ENCODE measurements at places on chromosomes 5 and 9. TPM values are rescaled to one million over a fixed set of nuclear protein-coding genes. Genes with fewer than 3 reads are reported as not detected.
A peak's percentile ranks its signal among the peaks of the same experiment; 100 is the strongest.

GRCh38 chr9:132409828-132410528, at the start of gene CFAP77:
CFAP77 (plus strand) TSS chr9:132410211; CDS start chr9:132410272, 61 bp downstream.
- peak; percentile 79 for DNase-seq
- H3K4me3 ChIP-seq: peak within 1 kb of the TSS; percentile 60
- peaks cover 1% of the 10 kb centered on the region for H3K27me3 ChIP-seq
- H3K36me3 ChIP-seq: no peaks in the 10 kb centered on the region

DNA sequence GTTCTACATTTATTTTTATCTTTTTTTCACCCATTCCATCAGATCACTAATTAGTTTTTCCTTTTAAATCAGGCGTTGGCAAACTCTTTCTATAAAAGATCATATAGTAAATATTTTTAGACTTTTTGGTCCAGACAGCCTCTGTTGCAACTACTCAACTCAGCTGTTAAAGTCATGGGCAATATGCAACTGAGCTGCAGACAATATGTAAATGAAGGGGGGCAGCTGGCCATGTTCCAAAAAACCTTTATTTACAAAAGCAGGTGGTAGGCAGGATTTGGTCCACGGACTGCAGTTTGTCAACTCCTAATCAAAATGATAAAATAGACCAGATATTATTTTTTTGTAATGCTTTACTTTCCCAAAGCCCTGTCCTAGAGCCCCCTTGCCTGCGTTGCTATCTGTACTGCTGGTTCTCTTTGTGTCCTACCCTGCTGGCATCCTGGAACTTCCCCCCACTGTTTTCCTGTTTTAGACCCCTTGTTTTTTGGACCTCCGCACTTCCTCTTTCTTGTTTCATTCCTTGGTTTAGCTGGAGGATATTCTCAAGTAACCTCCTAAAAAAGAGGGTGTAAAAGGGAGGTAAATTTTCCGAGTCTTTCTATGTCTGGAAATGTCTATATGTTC, 24.7 kb upstream of the TNFSF8 start:
- no peaks in the 10 kb centered on the region for H3K27me3 ChIP-seq
- H3K36me3 ChIP-seq: no peaks in the 10 kb centered on the region
- DNase-seq: no peak

DNA sequence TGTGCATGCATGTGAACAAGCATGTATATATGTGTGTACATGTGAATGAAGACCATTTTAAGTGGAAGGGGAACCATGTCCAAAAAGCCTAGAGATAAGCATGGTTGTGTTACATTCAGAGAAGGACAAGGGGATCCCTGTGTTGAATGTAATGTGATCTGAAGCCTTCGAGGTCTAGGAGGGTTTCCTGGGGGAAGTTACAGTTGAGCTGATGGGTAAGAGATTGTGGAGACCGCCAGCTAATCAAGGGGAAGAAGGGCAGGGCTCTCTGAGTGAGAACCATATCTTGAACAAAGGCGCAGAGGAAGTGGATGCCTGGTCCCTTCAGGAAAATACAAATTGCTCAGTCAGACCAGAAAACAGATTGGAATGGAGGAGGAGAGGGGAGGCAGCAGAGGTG, 45.5 kb upstream of the TNFSF15 start:
- no peak for DNase-seq
- H3K36me3 ChIP-seq: no peaks in the 10 kb centered on the region
- H3K4me1 ChIP-seq: no peaks in the 10 kb centered on the region
- H3K4me3 ChIP-seq: no peak overlapping the region
- H3K27ac ChIP-seq: no peak overlapping the region

DNA sequence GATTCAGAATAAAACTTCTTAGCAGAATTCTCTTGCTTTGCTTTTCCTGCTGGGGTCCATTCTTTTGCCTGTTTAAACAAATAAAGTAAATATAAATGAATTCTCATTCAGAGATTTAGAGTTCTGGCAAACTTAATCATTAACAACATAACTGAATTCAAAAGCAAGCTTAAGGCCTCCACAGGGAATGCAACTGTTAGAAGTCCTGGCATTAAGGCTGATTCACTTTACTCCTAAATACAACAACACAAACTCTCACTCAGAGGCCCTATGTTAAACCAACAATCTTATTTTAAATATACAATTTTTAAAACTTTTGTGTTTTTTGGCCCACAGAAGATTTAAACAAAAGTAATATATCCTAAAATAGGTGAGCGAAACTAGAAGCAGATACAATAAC, 178.3 kb downstream of the AP3B1 start:
- no peaks in the 10 kb centered on the region for H3K36me3 ChIP-seq
- H3K27ac ChIP-seq: no peak overlapping the region
- no peak overlapping the region for H3K4me3 ChIP-seq
- DNase-seq: no peak
- no peaks in the 10 kb centered on the region for H3K4me1 ChIP-seq

DNA sequence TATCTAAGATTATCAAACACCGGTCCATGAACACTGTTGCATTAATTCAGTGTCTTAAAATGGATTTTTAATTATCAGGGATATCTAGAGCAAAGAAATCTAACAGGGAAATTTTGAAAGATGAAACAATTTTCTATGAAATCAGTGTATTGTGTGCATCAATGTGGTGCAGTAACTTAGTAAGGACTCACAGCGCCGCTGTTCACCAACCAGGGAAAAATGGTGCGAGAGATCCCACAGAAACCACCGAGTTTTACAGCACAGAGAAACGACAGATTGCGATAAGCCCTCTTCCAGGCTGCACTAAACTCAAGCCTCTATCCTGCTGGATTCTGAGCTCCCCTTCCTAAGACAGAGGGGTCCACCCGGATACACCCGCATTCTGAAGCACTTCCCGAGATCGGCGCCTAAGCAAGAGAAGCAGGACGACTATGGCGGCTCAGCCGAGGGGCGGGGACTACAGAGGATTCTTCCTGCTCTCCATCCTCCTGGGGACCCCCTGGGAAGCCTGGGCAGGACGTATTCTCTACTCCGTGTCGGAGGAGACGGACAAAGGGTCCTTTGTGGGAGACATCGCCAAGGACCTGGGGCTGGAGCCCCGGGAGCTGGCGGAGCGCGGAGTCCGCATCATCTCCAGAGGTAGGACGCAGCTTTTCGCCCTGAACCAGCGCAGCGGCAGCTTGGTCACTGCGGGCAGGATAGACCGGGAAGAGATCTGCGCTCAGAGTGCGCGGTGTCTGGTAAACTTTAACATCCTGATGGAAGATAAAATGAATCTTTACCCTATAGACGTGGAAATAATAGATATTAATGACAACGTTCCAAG, at the start of gene PCDHGA7:
PCDHGA7 (plus strand) TSS at position 274 of the 826 bp plus-strand sequence; CDS start at position 432, 158 bp downstream.
- H3K27ac ChIP-seq: no peak within 1 kb of the TSS
- no peaks in the 10 kb centered on the region for H3K36me3 ChIP-seq
- H3K27me3 ChIP-seq: no peaks in the 10 kb centered on the region
- DNase-seq: no peak

DNA sequence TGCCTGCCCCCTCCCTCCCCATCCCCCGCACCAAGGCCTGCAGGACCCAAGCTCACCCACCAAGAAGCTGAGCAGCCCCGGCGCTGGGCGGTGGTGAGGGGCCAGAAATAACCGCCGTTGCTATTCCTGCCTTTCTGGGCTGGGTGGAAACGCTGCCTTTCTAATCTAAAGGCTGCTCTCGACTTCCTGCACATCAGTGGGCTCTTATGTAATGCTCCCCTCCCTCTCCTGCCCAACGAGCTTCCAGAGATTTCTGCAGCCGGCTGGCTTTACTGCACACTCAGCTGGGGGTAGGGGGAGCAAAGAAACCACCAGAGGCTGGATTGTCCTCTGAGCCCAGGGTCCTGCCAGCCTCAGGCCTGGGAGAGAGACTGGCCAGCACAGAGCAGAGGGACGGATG, 6.9 kb upstream of the EGR1 start:
- no peak overlapping the region for H3K4me3 ChIP-seq
- no peaks in the 10 kb centered on the region for H3K27me3 ChIP-seq
- H3K36me3 ChIP-seq: no peaks in the 10 kb centered on the region
- peaks cover 7% of the 10 kb centered on the region for H3K4me1 ChIP-seq
- no peak overlapping the region for H3K27ac ChIP-seq

DNA sequence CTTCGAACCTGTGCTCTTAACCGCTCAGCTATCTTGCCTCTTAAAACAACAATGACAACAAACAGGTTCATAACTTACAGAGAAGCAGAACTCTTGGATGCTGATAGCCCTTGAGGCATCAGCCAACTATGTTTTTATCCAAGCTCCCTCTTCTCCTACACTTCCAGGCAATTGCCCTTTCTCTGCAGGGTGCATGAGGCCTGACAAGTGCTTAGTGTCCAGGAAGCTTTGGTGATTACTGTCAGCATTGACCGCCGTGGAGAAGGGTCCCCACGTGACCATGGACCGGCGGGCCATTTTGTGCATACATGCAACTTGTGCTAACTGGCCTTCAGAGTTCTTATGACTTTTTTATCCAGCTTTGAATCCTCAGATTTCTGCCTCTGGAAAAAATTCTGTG, 71.2 kb downstream of the ADCY2 start:
- H3K27ac ChIP-seq: no peak overlapping the region
- no peak for DNase-seq
- no peak overlapping the region for H3K4me3 ChIP-seq
- peaks cover 6% of the 10 kb centered on the region for H3K4me1 ChIP-seq
- H3K36me3 ChIP-seq: no peaks in the 10 kb centered on the region

DNA sequence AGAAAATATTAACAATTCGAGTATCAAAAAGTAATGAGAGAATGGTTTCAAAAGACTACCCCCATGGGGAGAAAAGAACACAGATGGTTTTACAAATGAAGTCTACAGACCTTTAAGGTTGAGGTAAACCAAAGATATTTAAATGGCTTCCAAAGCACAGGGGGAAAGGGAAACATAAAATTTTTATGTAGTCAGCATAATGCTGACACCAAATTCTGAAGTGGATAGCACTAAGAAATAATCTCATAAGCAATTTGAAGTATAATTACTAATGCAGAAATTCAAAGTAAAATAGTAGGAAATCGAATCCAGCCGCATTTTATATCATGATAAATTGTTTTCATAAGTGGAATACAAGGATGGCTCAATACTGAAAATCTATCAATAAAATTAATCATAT, 30.3 kb upstream of the SPATA31C2 start:
- no peak overlapping the region for H3K27ac ChIP-seq
- no peaks in the 10 kb centered on the region for H3K27me3 ChIP-seq
- no peak overlapping the region for H3K4me3 ChIP-seq
- no peaks in the 10 kb centered on the region for H3K4me1 ChIP-seq
- DNase-seq: no peak

- no peaks in the 10 kb centered on the region for H3K36me3 ChIP-seq
- H3K4me1 ChIP-seq: no peaks in the 10 kb centered on the region
- DNase-seq: peak; percentile 56
- H3K27ac ChIP-seq: no peak overlapping the region
- peaks cover 24% of the 10 kb centered on the region for H3K27me3 ChIP-seq
- peak overlapping the region; percentile 51 for H3K4me3 ChIP-seq
Observed at GRCh38 chr5:77181173-77181572, 29.3 kb upstream of the PDE8B start.

GRCh38 chr9:96493757-96494156, 43.8 kb downstream of the HABP4 start:
- H3K27ac ChIP-seq: no peak overlapping the region
- H3K4me1 ChIP-seq: no peaks in the 10 kb centered on the region
- DNase-seq: no peak
- peaks cover 6% of the 10 kb centered on the region for H3K36me3 ChIP-seq
- no peaks in the 10 kb centered on the region for H3K27me3 ChIP-seq

Gene SPATA31C1
- not detected for total RNA-seq

Gene BTNL3
- total RNA-seq: not detected

Gene PCDHGA3
- 0.39 TPM for total RNA-seq

Gene GDF9
- not detected for total RNA-seq

Gene SURF2
- 36.6 TPM for total RNA-seq

Gene CLIC3
- not detected for total RNA-seq

Gene SRD5A1
- total RNA-seq: 42.4 TPM

Gene TAF11L5
- total RNA-seq: not detected

Gene CDK5RAP2
- total RNA-seq: 47.4 TPM

Gene SMIM32
- total RNA-seq: 0.22 TPM

Gene SHISAL2B
- 8.6 TPM for total RNA-seq
